Stomach (tissue), 19 donors: ENCODE measurements at places on chromosomes 5 and 9. TPM values are rescaled to one million over a fixed set of nuclear protein-coding genes. Genes with fewer than 3 reads are reported as not detected.
A peak's percentile ranks its signal among the peaks of the same experiment; 100 is the strongest.

The ANKRD18B gene
- not detected for total RNA-seq

The VCAN gene
- total RNA-seq = 10.1 TPM

The GPSM1 gene
- 6.4 TPM for total RNA-seq

The DOCK8 gene
- total RNA-seq = 44.0 TPM

The PDE6A gene
- not detected for total RNA-seq

The NUP155 gene
- total RNA-seq = 27.1 TPM

The NUTM2F gene
- not detected for total RNA-seq

The IL5 gene
- total RNA-seq = not detected

The NEURL1B gene
- total RNA-seq = 60.3 TPM

The C5 gene
- 8.1 TPM for total RNA-seq

The DNAJC18 gene
- under 0.01 TPM for total RNA-seq

The FGF1 gene
- not detected for total RNA-seq

The C5orf58 gene
- total RNA-seq = 0.43 TPM

The INSYN2B gene
- not detected for total RNA-seq

The FREM1 gene
- total RNA-seq = 1.7 TPM

The SPATA31D3 gene
- total RNA-seq = not detected

The UBE2QL1 gene
- not detected for total RNA-seq

GRCh38 chr5:87151547-87151946 lies 116.1 kb upstream of the RASA1 start:
- no peak for DNase-seq

- DNase-seq = no peak
Observed at GRCh38 chr5:50763846-50764245, 97.4 kb downstream of the PARP8 start.

- no peak for DNase-seq
Observed at GRCh38 chr5:58794875-58795274, 212.0 kb downstream of the RAB3C start.

GRCh38 chr9:95481000-95481399 lies 35.8 kb downstream of the PTCH1 start:
- DNase-seq = no peak

DNA sequence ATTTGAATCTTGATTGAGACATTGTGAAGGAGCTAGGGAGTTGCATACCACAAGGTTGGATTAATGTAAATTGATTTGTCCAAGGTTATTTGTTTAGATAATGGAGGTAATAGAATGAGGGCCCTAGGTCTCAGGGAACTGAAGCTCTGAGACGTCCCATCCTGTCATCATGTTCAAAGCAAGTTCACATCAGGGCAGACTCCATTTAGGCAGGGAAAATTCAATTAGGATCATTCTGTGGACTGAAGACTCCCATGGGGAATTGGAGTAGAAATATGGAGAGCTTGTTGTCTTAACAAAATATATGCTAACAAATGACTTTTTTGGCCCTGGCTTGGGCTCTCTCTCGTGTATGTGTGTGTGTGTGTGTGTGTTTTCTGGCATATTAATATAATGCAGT lies 722.0 kb upstream of the ADAMTS16 start:
- peak; percentile 13 for DNase-seq

GRCh38 chr5:95393279-95393678 lies 2.1 kb downstream of the FAM81B start:
- DNase-seq = no peak

- peak; percentile 17 for DNase-seq
Observed at GRCh38 chr5:76942581-76942980, 10.3 kb upstream of the CRHBP start.

DNA sequence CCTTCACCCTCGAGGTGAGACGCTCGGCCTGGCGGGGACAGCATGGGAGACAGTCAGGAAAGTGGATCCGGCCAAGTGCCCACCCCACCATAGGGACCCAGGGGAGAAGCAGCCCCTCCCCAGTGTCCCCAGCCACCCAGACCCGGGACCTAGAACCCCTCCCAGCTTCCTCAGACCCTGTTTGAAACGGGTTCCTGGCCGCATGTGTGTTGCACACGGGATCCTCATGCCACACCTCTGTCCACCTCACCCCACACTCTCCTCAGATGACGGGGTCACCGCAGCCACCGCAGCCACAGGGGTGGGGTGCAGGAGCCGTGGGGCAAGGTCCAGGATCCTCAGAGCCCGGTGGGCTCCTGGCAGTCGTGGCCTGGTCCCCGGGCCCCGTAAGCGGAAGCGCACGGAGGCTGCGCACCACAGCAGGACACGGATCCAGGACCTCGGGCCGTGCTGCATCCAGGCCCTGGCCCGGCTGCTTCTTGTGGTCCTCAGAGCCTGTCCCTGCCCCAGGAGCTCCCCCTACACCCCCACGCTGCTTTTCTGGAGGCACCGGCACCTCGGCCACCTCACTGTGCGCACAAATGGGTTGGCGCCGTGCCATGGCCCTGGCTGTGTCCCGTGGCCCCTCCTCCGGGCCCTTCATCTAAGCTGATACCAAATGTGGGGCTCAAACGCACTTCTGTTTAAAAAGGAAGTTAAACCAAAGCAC lies 15.3 kb downstream of the TERT start:
- no peak for DNase-seq

DNA sequence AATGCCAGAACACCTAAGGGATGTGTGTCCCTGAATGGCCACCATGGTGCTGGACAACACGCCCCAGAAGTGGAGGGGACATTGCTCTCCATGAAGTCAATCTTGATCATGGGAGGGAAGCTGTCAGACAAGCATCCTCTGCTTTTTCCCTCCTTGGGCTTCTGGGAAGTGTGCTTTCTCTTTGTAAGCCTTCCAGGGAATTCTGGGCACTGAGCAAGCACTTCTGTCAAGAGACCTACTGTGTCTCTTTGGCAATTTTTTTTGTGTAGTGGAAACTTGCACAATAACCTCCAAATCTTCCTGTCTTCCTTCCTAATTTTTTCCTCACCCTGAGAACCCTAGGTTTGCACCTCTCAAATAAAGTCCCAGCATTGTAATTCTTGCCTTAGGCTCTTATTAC lies 132.0 kb downstream of the SEC61B start:
- DNase-seq = no peak

DNA sequence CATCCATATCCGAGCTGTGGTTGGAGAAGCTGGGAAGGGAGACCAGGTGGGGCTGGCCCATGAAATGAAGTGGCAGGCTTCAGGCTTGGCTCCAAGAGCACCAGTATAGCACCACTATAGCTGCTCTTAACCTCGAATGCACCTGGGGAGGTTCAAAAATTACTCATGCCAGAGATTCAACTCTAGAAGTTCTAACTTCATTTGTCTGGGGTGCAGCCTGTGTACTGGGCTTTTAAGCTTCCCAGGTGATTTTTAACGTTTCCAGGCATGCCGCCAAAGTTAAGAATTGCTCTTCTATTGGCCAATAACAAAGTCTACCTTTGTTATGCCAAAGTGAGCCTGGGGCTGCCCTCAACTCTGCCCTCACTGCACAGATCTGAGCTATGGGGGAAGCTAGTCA lies 458 bp downstream of the PRSS3 start:
- DNase-seq = no peak

DNA sequence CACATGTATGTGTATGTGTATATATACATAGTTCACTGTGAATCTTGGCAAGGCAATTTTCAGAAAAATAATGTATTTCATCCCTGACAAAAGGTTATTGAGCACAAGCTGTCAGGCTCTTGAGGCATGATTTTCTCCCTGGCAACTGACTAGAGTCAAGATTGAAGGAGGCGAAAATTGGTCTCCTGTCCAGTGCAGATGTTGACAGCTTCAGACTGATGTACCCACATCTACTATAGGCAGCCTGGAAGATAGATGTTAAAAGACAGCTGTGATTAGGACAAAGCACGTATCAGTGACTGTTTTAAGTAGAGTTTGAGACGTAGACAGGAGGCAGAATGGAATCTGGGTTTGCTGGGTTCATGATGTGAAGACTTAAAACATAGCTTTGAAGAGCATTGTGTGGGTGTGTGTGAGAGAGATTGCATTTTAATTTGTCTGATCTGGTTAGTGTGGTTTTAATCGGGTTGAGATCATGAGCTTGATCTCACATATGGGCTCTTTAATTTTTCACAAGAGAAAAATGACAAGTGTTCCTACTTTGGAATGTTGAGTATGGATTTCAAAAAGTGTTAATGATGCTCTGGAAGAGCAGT lies 39.1 kb downstream of the CTNNA1 start:
- DNase-seq = peak; percentile 7

- peak; percentile 79 for DNase-seq
Observed at GRCh38 chr5:55226934-55227663, at the start of gene MCIDAS. Gene MCIDAS, minus strand, starts transcription at chr5:55227315. Its CDS starts 177 bp downstream, at chr5:55227138.

- no peak for DNase-seq
Observed at GRCh38 chr9:94212531-94212930, 46.6 kb upstream of the ZNF169 start.

DNA sequence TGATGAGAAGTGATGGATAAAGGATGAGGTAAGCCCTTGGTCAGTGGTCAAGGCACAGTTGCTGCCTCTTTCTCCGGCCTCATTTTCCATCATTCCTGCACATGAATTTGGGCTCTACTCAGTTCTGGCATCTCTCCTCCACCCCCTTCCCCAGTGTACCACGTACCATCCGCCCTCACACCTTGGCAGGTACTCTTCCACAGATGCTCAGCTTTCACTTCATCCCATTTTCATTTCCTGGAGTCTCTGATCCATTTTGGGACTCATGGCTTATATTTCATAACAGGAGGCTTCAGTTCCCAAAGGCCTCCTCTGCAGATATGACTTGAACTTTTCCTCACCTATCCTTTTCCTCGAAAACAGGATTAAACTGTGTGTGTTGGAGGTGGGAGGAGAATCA lies 326.7 kb downstream of the ASTN2 start:
- no peak for DNase-seq

DNA sequence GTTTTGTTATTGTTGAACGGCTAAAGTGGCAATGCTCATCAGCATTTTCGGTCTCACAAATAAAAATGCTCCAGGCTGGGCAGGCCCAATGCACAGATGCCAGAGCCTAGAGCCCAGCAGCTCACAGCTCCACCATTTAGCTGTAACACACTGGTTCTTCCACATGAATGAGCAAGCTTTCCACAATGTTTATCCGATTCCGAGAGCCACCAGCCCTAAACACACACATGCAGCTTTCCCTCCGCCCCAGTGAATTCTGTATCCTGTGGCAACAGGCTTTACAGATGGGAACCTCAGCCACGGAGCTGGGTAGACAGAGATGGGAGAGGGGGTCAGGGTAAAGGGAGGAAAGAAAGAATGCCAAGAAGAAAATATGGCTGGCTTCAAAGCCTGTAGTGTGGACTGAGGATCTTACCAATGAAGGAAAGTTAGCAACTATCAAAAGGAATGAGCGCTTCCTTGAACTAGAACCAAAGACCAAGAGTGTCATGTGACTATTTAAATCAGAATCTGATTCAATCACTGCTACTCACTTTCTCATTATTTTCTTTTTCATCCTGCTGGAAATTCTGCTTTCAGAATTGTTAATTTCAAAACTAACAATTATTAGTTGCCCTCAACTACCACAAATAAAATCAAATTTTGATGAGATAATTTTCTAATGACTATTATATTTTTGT lies 77.1 kb downstream of the MRPS27 start:
- peak; percentile 57 for DNase-seq

- DNase-seq = peak; percentile 46
Observed at GRCh38 chr9:71911908-71912335, 483 bp downstream of the C9orf85 start.

DNA sequence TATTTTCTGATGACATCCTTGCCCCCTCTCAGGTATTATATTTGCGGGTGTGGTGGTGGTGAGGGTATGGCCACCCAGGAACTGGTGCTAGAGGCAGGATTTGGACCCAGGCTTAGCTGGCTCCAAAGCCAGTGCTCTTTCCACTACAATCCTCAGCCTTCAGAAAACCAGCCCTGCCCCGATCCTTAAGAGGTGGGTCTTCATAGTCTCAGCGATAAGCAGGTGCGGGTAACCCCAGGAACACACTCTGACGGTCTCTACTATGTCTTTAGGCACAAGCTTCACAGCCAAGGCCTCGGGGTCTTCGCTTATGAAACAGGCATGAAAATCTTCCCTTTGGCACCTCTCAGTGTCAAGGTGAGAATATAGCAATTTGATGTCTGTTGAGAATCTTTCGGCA lies 169.3 kb downstream of the FGF18 start:
- no peak for DNase-seq

DNA sequence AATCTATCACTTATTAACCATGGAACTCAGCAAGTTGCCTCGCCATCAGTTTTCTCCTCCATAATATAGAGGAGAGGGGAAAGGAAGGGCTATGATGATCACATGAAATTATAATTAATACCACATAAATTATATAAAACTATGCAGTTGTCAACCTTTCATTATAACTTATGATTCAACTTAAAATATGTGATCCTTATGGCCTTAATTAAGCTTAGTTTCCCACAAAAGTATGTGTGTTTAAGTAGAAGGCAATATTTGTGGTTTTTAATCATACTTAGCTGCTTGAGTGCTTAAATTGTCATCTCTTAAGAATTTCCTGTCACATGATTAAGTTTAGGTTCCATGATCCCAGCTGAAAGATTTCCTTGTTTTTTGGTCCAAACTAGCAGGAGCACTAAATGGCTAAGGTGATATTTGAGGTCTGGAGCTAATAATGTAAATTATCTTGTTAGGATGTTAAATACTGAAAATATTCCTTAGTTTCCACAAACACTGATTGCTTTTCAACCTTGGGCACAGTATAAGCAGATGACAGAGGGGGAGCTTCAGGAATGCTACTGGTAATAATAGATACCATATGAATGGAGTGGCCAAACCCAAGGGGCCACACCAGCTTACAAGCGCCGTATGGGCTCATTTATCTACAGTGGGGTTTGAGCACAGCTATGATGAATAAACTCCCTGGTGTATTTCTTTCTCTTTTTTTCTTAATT lies 26.4 kb upstream of the F2R start:
- no peak for DNase-seq

- no peak for DNase-seq
Observed at GRCh38 chr5:179610109-179610902, 13.2 kb downstream of the HNRNPH1 start.
